Renal cortex interstitium (tissue), 15 donors: ENCODE measurements at places on chromosomes 7 and 10. TPM values are rescaled to one million over a fixed set of nuclear protein-coding genes. Genes with fewer than 3 reads are reported as not detected.

The MBL2 gene
- not detected for polyA plus RNA-seq

The CCDC172 gene
- polyA plus RNA-seq = not detected

The OR2A5 gene
- 0.06 TPM for polyA plus RNA-seq

The PCLO gene
- polyA plus RNA-seq = 10.0 TPM

The CRHR2 gene
- polyA plus RNA-seq = 0.20 TPM

The TBX20 gene
- polyA plus RNA-seq = not detected

The PIP gene
- polyA plus RNA-seq = not detected

The SNX13 gene
- 43.0 TPM for polyA plus RNA-seq

The ACSL5 gene
- polyA plus RNA-seq = 4.3 TPM

- peak; percentile 53 for DNase-seq
Observed at GRCh38 chr10:125123476-125124114, 36.8 kb downstream of the CTBP2 start.

DNA sequence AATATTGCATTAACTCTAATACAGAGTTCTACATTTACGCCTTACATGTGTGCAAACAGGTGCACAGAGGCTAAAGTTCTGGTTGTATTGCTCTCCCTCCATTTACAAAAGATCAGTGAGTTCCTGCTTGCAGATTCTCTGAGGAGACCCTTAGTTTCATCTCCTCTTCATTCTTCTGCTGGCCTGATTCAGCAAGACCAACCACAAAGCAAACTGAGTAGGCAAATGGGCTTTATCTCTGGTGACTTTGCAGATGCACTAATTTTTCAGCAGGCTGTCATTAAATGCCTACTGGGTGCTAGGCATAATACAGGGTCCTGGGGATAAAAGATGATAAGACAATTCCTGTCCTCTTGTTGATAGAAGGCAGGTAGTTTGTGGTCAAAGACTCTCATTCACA is 56.4 kb downstream of the MET start:
- no peak for DNase-seq

DNA sequence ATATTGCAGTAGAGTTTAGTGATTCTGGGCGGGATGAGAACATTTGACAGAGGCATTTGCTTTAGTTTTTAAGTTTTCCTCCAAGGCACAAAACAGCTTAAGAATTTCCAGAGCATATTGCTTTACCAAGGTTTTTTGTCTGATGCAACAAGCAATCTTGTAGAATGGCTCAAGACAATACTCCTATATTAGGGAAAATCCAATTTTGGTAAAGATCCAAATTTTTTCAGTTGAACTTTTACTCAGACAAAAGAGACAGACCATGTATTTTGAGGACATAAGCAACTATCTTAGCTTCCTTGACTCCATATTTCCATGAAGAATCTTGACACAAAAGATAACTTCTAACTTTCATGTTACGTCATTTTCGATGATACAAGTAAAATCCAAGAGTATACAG is 92.3 kb upstream of the NANOS1 start:
- DNase-seq = no peak

- DNase-seq = no peak
Observed at GRCh38 chr7:149286811-149287400, 24.9 kb downstream of the ZNF783 start.

- no peak for DNase-seq
Observed at GRCh38 chr10:11838298-11838852, 15.2 kb downstream of the PROSER2 start.

GRCh38 chr7:119572132-119572531 is 700.8 kb upstream of the KCND2 start:
- no peak for DNase-seq

- no peak for DNase-seq
Observed at GRCh38 chr7:122896509-122896908, 10.2 kb upstream of the CADPS2 start.

- no peak for DNase-seq
Observed at GRCh38 chr10:105658696-105659095, 1017.6 kb downstream of the SORCS3 start.

DNA sequence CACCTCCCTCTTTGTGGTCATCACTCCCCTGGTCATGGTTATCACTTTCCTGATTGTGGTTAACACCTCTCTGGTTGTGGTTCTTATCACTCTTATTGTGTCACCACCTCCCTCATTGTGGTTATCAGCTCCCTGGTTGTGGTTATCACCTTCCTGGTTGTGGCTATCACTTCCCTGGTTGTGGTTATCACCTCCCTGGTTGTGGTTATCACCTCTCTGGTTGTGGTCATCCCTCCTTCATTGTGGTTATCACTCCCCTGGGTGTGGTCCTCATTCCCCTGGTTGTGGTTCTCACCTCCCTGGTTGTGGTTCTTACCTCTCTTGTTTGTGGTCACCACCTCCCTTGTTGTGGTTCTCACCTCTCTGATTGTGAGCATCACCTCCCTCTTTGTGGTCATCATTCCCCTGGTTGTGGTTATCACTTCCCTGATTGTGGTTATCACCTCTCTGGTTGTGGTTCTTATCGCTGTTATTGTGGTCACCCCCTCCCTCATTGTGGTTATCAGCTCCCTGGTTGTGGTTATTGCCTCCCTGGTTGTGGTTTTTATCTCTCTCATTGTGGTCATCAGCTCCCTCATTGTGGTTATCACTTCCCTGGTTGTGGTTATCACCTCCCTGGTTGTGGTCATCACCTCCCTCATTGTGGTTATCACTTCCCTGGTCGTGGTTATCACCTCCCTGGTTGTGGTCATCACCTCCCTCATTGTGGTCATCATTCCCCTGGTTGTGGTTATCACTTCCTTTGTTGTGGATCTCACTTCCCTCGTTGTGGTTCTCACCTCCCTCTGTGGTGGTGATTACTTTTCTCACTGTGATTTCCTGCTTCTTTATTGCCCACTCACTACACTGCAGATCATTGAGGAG is 106.7 kb downstream of the GPR26 start:
- no peak for DNase-seq

DNA sequence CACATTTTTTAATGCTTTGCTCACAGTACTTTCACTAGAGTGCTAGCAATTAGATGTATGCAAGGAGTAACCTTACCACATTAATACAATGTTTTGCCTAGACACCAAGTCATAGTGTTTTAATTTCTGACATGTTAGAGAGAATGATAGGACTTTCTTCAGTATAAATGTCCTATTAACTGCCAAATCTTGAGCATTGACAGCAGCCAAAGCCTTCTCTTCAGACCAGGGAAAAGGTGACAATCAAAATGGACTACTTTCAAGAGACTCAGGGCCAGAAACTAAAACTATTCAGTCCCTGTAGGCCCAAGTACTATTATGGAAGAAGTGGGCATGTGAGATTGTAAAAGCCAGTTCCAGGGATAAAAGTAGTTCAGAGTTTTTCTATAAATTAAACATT is 201.4 kb upstream of the PCDH15 start:
- DNase-seq = no peak

DNA sequence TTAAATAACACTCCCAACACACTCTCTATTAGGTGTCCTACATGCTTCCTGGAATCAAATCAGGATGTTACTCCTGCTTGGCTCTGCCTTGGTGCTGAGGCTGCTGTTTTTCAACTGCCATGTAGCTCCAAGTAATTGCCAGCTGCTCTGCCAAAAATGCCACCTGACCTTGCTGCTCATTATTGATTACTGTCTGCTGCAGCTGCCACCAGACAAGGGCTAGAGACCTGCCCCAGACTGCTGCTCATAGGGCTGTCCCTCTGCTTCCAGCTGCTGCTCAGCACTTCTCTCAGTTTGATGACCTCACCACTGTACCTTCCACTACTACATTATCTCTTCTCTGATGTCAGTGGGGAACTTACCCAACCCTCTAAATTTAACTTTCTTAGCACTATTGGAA is 102.5 kb downstream of the PCLO start:
- DNase-seq = no peak

- DNase-seq = no peak
Observed at GRCh38 chr10:29064680-29065079, 224.2 kb upstream of the LYZL1 start.

DNA sequence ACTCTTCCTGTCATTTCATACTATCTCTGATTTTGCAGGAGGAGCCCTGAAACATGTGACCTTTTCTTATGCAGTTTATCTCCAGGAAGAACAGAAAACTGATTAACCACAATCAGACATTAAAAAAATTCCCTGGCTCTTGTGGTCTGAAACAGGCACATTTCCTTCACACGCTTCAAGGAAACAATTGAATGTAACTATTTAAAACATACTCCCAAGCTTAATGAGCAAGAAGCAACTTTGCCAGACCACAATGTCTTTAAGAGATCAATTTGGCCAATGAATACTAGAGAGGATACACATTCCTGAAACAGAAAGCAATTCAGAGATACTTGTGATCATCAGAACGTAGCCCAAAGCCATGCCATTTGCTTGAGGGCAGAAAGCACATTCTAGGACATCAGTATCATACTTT is 65.8 kb downstream of the PIP4K2A start:
- no peak for DNase-seq

DNA sequence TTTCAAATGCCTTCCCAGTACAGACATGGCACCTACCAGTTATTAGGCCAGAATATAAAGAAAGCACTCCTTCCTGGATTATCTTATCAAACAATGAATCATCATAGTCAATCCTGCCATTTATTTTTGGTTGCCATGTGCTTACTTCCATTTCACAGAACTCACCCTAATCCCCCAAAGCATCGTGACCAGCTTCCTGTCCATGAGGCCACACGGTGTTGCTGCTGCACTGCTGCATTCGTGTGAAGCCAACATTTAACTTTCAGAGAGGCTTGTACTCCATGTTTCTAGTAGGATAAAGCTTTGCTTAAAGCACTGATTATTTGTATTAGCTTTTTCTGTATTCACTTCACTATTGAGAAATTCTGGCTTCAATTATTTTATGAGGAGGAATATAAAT is 14.4 kb downstream of the COL28A1 start:
- no peak for DNase-seq

- DNase-seq = no peak
Observed at GRCh38 chr10:55740110-55740509, 620.9 kb downstream of the ZWINT start.

DNA sequence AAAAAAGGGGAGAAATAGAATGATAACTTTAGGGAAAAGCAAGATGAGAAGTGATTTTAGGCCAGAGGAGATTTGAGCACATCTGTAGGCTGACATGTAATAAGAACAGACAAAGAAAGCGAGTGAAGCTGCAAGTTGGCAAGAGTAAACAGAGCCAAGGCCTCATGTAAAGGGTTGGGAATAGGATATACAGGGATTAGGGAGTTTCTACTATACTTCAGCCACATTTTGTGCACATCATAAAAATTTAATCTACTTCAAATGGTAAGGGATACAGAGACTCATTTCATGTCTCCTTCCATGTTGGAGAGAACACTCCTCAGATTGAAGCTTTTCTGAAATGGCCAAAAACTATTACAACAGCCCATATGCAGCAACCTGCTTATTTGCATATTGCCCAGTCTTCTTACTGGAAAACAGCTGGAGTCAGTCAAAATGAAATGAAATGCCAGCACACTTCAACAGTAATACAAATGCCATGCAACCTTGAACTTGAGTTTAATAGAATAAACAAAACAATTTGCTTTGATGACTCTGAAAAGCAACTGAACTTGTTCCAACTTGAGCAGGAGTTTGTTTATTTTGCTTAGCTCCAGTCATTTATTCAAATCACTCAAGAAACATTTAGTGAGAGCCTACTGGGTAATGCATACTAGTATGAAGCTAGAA is 49.9 kb downstream of the NRCAM start:
- DNase-seq = no peak

- DNase-seq = no peak
Observed at GRCh38 chr7:15007507-15007906, 105.0 kb upstream of the DGKB start.

DNA sequence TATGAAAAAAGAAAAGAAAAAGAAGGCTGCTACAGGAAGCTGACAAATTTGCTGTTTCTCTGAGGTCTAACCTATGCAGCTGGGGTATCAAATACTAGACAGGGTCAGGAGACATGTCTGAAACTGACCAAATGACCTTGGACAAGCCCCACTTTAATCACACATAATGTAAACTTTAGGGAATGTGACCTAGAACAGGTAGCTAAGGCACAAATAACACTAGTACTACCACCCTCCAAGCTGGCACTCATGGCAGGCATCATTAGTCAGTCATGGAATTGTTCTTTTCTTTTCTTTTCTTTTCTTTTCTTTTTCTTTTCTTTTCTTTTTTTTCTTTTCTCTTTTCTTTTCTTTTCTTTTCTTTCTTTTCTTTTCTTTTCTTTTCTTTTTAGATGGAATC is 250.4 kb downstream of the KCNMA1 start:
- no peak for DNase-seq

GRCh38 chr10:15208221-15208620 is 39.7 kb upstream of the NMT2 start:
- DNase-seq = no peak
